Suprapubic skin (tissue), 4 donors: ENCODE measurements at places on chromosomes 7 and 10. TPM values are rescaled to one million over a fixed set of nuclear protein-coding genes. Genes with fewer than 3 reads are reported as not detected.
A peak's percentile ranks its signal among the peaks of the same experiment; 100 is the strongest.

GRCh38 chr7:103685646-103686045 is 239.6 kb upstream of the SLC26A5 start:
- DNase-seq: no peak
- no peaks in the 10 kb centered on the region for H3K36me3 ChIP-seq
- H3K27me3 ChIP-seq: no peaks in the 10 kb centered on the region
- H3K4me1 ChIP-seq: no peaks in the 10 kb centered on the region
- no peak overlapping the region for H3K27ac ChIP-seq

GRCh38 chr10:61110188-61110844 is 166.3 kb upstream of the RHOBTB1 start:
- H3K27ac ChIP-seq: no peak overlapping the region
- no peak for DNase-seq
- no peaks in the 10 kb centered on the region for H3K27me3 ChIP-seq
- H3K4me3 ChIP-seq: no peak overlapping the region
- no peaks in the 10 kb centered on the region for H3K4me1 ChIP-seq

DNA sequence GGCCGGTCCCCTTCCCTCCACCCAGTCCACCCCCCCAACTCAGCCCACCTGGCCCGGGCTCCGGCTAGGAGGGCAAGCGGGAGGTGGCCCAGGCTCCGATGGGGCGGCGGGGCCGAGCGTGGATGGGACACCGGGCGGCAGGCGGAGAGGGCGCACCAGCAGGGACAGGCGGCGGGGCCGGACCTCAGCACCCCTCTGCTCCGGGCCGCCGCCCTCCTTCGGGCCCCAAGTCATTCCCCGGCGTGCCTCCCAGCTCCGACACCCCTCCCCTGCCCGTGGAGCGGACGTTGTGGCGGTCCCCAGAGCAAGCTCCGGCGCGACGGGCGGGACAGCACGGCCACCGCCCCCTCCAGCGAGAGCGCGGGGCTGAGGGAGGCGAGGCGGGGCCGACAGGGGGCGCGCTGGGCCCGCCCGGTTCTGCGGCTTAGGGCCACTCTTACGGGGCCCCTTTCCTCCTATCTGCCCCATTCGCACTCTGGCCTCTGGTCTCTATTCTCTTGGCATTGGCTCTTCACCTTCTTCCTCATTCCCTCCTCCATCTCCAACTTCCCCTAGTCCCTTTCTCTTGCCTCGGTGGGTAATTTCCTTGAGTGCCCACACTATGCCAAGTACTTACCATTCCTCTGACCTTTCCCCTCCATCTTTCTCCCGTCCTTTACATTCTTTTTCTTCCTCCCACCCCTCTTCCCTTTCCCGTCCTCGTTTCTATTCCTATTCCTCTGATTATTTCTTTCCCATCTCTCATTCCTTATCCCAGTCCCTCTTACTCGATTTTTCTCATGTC is 701 bp upstream of the GBX1 start:
- peaks cover 17% of the 10 kb centered on the region for H3K4me1 ChIP-seq
- peaks cover 66% of the 10 kb centered on the region for H3K27me3 ChIP-seq
- no peak for DNase-seq
- no peak overlapping the region for H3K27ac ChIP-seq
- peak overlapping the region; percentile 58 for H3K4me3 ChIP-seq

GRCh38 chr7:138282997-138283396 is 177.1 kb upstream of the TRIM24 start:
- H3K27me3 ChIP-seq: no peaks in the 10 kb centered on the region
- no peak for DNase-seq
- H3K4me1 ChIP-seq: no peaks in the 10 kb centered on the region
- no peak overlapping the region for H3K4me3 ChIP-seq

- no peak for DNase-seq
- no peak overlapping the region for H3K27ac ChIP-seq
- H3K4me1 ChIP-seq: no peaks in the 10 kb centered on the region
- H3K4me3 ChIP-seq: no peak overlapping the region
- H3K27me3 ChIP-seq: peaks cover 9% of the 10 kb centered on the region
Measured at GRCh38 chr10:77210645-77211044, 427.0 kb downstream of the KCNMA1 start.

GRCh38 chr10:110447886-110448285 is 49.8 kb upstream of the DUSP5 start:
- DNase-seq: no peak
- no peaks in the 10 kb centered on the region for H3K27me3 ChIP-seq
- no peak overlapping the region for H3K4me3 ChIP-seq
- no peak overlapping the region for H3K27ac ChIP-seq

GRCh38 chr7:78222001-78222751 is 423.6 kb downstream of the PHTF2 start:
- H3K36me3 ChIP-seq: no peaks in the 10 kb centered on the region
- H3K27me3 ChIP-seq: no peaks in the 10 kb centered on the region
- H3K4me1 ChIP-seq: no peaks in the 10 kb centered on the region
- no peak for DNase-seq

DNA sequence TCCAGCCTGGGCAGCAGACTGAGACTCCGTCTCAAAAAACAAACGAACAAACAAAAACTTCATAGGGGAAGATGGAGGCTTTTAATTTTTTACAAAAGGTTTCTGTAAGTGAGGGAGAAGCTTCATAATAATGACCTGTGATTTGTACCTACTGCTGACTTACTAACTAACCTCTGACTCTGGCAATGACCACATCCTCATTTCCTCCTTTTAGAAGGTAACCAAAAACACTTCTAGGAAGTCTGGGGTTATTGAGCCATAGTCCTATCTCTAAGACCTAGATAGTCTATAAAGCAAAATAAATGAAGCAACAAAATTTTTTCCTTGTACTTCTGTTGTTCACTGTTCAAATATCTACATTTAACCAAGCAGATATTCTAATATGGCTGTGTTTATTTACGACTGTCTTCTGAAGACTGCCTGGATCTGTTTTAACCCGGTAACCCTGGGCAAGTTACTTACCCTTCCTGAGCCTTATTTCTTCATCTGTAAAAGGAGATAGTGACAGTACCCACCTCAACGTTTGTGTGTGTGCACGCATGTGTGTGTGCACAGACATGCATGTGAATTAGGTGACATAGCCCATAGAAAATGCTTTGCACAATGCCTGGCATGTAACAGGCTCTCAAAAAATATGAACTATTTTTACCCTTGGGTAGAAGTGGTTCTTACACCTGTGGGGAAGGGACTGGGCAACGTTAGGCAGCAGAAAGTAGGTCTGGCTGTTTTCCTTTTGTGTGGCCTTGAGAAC is 30.8 kb upstream of the SMNDC1 start:
- no peak overlapping the region for H3K4me3 ChIP-seq
- no peak for DNase-seq
- peaks cover 16% of the 10 kb centered on the region for H3K4me1 ChIP-seq
- H3K27ac ChIP-seq: no peak overlapping the region

DNA sequence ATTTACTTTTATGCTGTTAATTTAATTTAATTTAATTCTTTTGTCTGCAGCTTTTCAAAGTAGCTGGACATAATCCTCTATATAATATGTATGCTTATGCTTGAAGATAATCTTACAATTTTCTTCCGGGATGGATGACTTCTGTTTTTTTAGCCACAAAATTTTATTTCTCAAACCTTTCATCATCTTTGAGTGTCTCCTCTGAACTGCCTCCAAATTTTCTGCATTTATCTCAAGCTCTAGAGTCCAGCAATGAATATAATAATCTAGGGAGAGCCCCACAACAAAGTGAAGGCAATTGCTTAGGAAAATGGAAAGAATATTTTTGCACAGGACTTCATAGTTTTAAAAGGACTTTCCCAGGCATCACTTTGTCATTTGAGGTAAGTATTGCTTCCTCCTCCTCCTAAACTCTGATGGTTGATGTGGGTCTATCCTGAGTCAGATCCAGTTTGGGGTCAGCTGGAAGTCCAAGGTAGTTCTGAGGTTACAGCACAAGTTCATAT is 53.7 kb upstream of the FAM3C start:
- no peak overlapping the region for H3K4me3 ChIP-seq
- H3K27me3 ChIP-seq: no peaks in the 10 kb centered on the region
- no peak for DNase-seq
- H3K4me1 ChIP-seq: peaks cover 21% of the 10 kb centered on the region
- no peaks in the 10 kb centered on the region for H3K36me3 ChIP-seq
- H3K27ac ChIP-seq: no peak overlapping the region

The MYOF gene
- total RNA-seq: 77.8 TPM
